ENCODE measurements at places on chromosomes 1 and 21. TPM values are rescaled to one million over a fixed set of nuclear protein-coding genes. Genes with fewer than 3 reads are reported as not detected.

NGF gene
- 3.2 TPM for total RNA-seq

LCE1E gene
- total RNA-seq = not detected

DCDC2B gene
- total RNA-seq = not detected

RNPC3 gene
- total RNA-seq = 18.1 TPM

ARTN gene
- total RNA-seq = not detected

RGL1 gene
- total RNA-seq = 18.5 TPM

CELA2B gene
- total RNA-seq = not detected

ERICH3 gene
- not detected for total RNA-seq

TMEM52 gene
- 1.7 TPM for total RNA-seq

OR2L2 gene
- 0.05 TPM for total RNA-seq

SLC22A15 gene
- total RNA-seq = 11.5 TPM

PRAMEF26 gene
- total RNA-seq = not detected

TPTE gene
- total RNA-seq = not detected

GABRD gene
- 0.20 TPM for total RNA-seq

DAB1 gene
- 2.6 TPM for total RNA-seq

FOXD2 gene
- not detected for total RNA-seq

KRTAP10-11 gene
- total RNA-seq = not detected

SAMD11 gene
- 2.1 TPM for total RNA-seq

KMO gene
- 0.22 TPM for total RNA-seq

CR1 gene
- total RNA-seq = 2.2 TPM

GBP6 gene
- total RNA-seq = not detected

BRDT gene
- total RNA-seq = not detected

ACTA1 gene
- total RNA-seq = 2,149 TPM

CRP gene
- total RNA-seq = not detected

UBASH3A gene
- not detected for total RNA-seq

TRIM67 gene
- total RNA-seq = not detected

ARL8A gene
- 65.1 TPM for total RNA-seq

GJA5 gene
- total RNA-seq = 4.7 TPM

ODR4 gene
- total RNA-seq = 9.2 TPM

PER3 gene
- total RNA-seq = 20.4 TPM

PTGFR gene
- total RNA-seq = 1.3 TPM

AMY1B gene
- total RNA-seq = not detected

SLC9C2 gene
- total RNA-seq = not detected

IVL gene
- not detected for total RNA-seq

ZNF678 gene
- 1.4 TPM for total RNA-seq

DIO1 gene
- total RNA-seq = not detected

GJB4 gene
- total RNA-seq = not detected

FABP3 gene
- total RNA-seq = 4,698 TPM

SMCP gene
- not detected for total RNA-seq

JTB gene
- total RNA-seq = 80.7 TPM

OR2T1 gene
- not detected for total RNA-seq

TDRD5 gene
- total RNA-seq = not detected

AMPD1 gene
- 0.10 TPM for total RNA-seq

C8A gene
- total RNA-seq = not detected

RHEX gene
- 1.0 TPM for total RNA-seq

OR2T2 gene
- total RNA-seq = not detected

UBE2U gene
- total RNA-seq = 1.2 TPM

TCHHL1 gene
- not detected for total RNA-seq

OXCT2 gene
- 0.77 TPM for total RNA-seq

RIMS3 gene
- 0.92 TPM for total RNA-seq

SH2D5 gene
- not detected for total RNA-seq

LCE1A gene
- total RNA-seq = not detected

BCL2L15 gene
- not detected for total RNA-seq

C1orf87 gene
- not detected for total RNA-seq

Measured in left ventricle myocardium superior (tissue), 1 donor.